ENCODE measurements at places on chromosomes 7 and 10. TPM values are rescaled to one million over a fixed set of nuclear protein-coding genes. Genes with fewer than 3 reads are reported as not detected.

Gene PCGF6
- 21.5 TPM for total RNA-seq

Gene CRYGN
- total RNA-seq, result 0.32 TPM

Gene ADRB1
- 0.14 TPM for total RNA-seq

Gene FXYD4
- total RNA-seq, result not detected

Gene HOXA6
- total RNA-seq, result 1.6 TPM

Gene STAMBPL1
- total RNA-seq, result 3.4 TPM

Gene MINDY4
- total RNA-seq, result 9.2 TPM

Gene AKR1C4
- total RNA-seq, result not detected

Gene MCM7
- total RNA-seq, result 420 TPM

Gene PNLIPRP2
- not detected for total RNA-seq

Gene TMEM106B
- total RNA-seq, result 31.8 TPM

Gene SLC13A1
- total RNA-seq, result not detected

Gene OGDHL
- 10.6 TPM for total RNA-seq

Gene PTER
- total RNA-seq, result 7.3 TPM

Gene RAMP3
- total RNA-seq, result not detected

Gene MYO1G
- total RNA-seq, result 0.49 TPM

Gene ENTPD7
- 23.9 TPM for total RNA-seq

Gene ATXN7L1
- 13.1 TPM for total RNA-seq

Gene CASTOR2
- 40.2 TPM for total RNA-seq

Gene UBN2
- total RNA-seq, result 32.1 TPM

Gene FKBP6
- not detected for total RNA-seq

Gene MYPN
- total RNA-seq, result not detected

Gene GNA12
- 62.5 TPM for total RNA-seq

Gene CPA4
- 0.72 TPM for total RNA-seq

Gene EGR2
- total RNA-seq, result 14.2 TPM

Gene FAM3C
- 49.1 TPM for total RNA-seq

Gene ARPC1A
- 216 TPM for total RNA-seq

Gene NEURL1
- total RNA-seq, result 1.8 TPM

Gene PILRA
- total RNA-seq, result 2.7 TPM

Gene CTAGE6
- total RNA-seq, result not detected

Gene ELN
- total RNA-seq, result 0.41 TPM

Gene GALNT11
- 33.7 TPM for total RNA-seq

Gene ADAMTS14
- total RNA-seq, result 0.30 TPM

Gene PON1
- total RNA-seq, result not detected

Gene HOGA1
- 0.36 TPM for total RNA-seq

Gene SPAM1
- not detected for total RNA-seq

Gene UFSP1
- 4.6 TPM for total RNA-seq

Gene NUDT5
- 90.1 TPM for total RNA-seq

Gene ANKRD1
- total RNA-seq, result not detected

Gene ANXA11
- 25.7 TPM for total RNA-seq

Gene GPR37
- 6.0 TPM for total RNA-seq

Gene CAPZA2
- total RNA-seq, result 101 TPM

Measured in neural crest cell (in vitro differentiated cells).